H4 (cell line): ENCODE measurements at places on chromosomes 1 and 21. TPM values are rescaled to one million over a fixed set of nuclear protein-coding genes. Genes with fewer than 3 reads are reported as not detected.

- DNase-seq, result no peak
These were observed 52.4 kb downstream of the MIS18A start for GRCh38 chr21:32226444-32226843.

- DNase-seq, result no peak
These were observed 7.7 kb downstream of the FBXO6 start for GRCh38 chr1:11671544-11672286.

Gene CMPK1
- total RNA-seq, result 108 and 137 TPM in 2 replicates

DNA sequence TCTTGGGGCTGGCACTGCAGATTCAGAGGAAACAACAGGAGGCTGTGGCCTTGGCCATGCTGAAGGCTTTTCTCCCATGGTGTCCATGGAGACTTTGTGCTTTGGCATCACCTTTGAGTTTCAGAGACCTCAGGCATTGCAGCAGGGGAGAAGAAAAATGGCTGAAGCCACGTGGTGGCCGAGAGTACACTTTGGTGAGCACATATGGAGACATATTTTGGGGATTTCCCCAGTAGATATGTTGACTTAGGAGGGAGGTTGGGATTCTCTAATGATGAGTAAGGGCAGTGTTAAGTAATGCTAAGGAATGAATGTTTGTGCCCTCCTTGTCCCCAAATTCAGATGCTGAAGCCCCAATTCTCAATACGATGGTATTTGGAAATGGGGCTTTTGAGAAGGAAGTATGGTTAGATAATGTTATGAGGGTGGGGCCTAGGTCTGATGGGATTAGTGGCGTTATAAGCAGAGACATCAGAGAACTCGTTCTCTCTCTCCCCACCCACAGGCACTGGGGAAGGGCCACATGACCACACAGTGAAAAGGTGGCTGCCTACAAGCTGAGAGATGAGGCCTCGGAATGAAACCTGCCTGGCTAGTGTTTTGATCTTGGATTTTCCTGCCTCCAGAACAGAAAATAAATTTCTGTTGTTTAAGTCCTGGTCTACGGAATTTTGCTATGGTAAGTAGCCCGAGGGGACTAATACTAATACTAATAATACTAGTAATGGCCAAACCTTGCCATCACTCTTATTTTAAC, 98.6 kb downstream of the TBX19 start:
- DNase-seq, result no peak

- DNase-seq, result no peak
These were observed 262.1 kb downstream of the AKT3 start for GRCh38 chr1:243587823-243588560.

DNA sequence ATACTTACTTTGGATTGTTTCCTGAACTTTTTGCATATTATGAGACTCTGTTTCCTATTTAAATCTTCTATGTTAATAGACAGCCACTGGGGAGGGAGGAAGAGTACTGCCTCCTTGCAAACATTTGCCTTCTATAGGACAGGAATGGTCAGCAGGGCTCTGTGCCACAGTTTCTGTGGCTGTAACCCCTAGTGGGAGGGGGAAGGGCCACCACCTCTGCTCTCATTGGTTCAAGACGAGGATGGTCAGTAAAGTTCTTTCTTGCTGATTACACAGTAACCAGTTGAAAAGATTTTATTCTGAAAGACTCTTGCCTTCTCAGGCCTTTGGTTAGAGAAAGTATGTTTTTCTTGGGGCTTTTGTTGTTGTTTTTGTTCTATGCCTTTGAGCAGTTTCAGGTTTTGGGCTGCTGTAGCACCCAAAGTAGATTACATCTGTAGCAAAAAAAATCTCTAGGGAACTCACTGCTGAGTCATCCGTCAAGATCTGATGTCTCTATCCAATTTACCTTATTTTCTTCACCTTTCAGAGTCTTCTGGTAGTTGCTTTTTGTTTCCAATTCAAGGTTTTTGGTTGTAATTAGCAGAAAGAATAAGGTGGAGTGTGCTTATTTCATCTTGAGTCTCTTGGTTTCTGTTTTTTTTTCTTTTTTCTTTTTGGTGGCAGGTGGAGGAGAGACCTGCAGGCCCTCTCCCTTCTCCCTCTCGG, 23.1 kb downstream of the SLC35A3 start:
- no peak for DNase-seq

Gene CAPZB
- 165 and 184 TPM in 2 replicates for total RNA-seq

DNA sequence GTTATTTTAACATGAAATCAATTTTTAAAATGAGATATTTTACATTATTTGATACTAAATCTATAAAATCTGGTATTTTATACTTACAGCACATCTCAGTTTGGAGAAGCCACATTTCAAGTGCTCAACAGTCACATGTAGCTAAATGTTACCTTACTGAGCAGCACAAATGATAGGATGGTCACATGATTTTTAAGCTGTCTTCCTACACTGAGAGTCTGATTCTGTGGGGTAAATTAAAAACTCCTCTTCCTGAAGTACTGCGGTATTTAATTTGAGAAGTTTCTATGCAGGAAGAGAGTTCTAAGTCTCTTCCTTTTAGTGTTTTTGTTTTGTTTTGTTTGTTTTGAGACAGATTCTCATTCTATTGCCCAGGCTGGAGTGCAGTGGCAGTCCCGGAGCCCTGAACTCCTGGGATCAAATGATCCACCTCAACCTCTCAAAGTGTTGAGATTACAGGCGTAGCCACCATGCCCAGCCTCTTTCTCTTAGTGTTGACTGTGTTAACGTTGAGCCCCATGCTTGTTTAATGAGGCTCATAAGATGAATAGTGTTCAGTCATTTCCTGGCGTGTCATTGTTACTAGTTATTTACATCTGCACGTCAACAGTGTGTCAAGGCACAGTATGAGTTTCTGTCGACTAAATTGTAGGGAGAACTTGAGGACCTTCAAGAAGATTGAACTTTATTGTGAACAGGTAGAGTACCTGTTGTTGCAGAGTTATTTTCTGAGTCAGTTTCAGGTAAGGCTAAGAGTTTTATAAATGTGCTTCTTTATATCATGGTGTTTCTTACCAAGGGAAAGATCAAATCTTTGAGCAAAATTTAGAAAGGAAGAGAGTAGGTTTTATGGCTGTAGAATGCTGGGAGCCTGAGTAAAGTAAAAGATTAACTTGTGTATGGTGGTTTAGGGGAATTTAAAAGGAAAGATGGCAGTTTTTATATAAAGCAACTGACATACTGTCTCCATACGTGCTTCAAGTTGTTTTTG, 3.3 kb downstream of the CNST start:
- no peak for DNase-seq
